ENCODE measurements at places on chromosomes 16 and 17. TPM values are rescaled to one million over a fixed set of nuclear protein-coding genes. Genes with fewer than 3 reads are reported as not detected.

DNA sequence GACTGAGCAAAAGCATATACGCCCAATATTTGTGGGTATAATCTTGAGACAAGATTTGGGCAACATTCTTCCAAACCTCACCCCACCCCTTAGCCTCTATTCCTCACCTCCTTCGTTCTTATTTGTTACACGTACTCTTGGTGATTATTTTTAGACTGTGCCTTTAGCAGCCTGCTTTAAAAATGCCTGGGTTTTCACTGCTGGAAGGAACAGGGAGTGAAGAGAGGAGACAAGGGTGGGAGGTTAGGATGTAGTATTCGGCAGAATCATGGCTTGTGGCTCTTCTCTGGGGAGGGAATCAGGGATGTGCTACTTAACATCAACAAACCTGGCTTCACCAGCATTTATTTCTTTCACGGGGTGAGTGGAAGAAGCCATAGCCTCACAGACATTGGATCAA is 11.6 kb downstream of the ALKBH5 start:
- H3K4me3 ChIP-seq, result no peak overlapping the region
- H3K36me3 ChIP-seq, result peaks cover 67% of the 10 kb centered on the region
- no peaks in the 10 kb centered on the region for H3K27me3 ChIP-seq
- no peak for DNase-seq

DNA sequence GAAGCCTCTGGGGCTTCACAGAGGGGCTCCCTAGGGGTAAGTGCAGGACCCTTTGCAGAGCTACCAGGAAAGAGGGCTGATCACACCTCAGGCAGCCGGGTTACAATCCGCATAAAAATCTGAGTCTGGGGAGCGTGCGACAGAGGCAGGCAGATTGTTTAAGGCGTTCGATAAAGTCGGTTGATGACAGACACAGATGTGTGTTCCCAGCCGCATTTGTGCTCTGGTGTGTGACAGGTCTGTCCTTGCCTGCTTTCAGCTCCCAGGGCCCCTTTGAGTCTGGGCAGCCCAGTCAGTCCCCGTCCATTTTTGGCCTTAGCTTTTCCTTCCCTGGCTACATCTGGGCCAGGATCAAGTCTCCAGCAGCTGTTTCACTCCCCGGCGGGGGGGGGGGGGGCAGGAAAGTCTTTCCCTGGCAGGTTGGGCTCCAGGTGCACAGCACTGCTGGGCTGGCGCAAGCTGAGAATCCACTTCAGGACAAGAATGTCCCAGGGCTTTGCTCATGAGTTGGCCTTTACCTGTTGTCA is 1.3 kb upstream of the ZACN start:
- H3K27me3 ChIP-seq, result no peaks in the 10 kb centered on the region
- H3K4me1 ChIP-seq, result no peaks in the 10 kb centered on the region
- DNase-seq, result no peak
- H3K4me3 ChIP-seq, result no peak overlapping the region
- H3K27ac ChIP-seq, result no peak overlapping the region

Gene MYCBPAP
- total RNA-seq, result 1.2 TPM

- H3K27ac ChIP-seq, result peak overlapping the region; percentile 93
- no peaks in the 10 kb centered on the region for H3K27me3 ChIP-seq
- H3K4me1 ChIP-seq, result no peaks in the 10 kb centered on the region
- H3K36me3 ChIP-seq, result no peaks in the 10 kb centered on the region
- no peak overlapping the region for H3K4me3 ChIP-seq
- no peak for DNase-seq
Measured at GRCh38 chr16:84829168-84829965, 9.6 kb downstream of the CRISPLD2 start.

- H3K27me3 ChIP-seq, result peaks cover 9% of the 10 kb centered on the region
Measured at GRCh38 chr16:88378401-88378800, 4.4 kb upstream of the ZNF469 start.

DNA sequence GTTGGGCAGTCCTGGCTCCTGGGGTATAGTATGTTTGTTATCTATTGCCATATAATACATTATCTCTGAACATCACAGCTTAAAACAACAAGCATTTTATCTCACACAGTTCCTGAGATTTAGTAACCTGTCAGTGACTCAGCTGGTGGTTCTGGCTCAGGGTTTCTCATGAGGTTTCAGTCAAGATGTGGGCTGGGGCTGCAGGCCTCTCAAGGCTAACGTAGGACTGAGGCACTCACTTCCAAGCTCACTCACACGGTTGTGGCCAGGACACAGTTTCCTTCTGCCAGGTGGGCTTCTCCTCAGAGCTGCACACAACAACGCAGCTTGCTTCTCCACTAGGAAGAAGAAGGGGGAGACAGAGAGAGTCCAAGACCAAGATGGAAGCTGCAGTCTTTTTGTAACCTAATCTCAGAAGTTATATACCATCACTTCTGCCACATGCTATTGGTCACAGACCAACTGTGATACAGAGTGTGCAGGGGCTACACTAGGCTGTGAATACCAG is 10.3 kb upstream of the MED13 start:
- H3K4me3 ChIP-seq, result no peak overlapping the region
- DNase-seq, result no peak

DNA sequence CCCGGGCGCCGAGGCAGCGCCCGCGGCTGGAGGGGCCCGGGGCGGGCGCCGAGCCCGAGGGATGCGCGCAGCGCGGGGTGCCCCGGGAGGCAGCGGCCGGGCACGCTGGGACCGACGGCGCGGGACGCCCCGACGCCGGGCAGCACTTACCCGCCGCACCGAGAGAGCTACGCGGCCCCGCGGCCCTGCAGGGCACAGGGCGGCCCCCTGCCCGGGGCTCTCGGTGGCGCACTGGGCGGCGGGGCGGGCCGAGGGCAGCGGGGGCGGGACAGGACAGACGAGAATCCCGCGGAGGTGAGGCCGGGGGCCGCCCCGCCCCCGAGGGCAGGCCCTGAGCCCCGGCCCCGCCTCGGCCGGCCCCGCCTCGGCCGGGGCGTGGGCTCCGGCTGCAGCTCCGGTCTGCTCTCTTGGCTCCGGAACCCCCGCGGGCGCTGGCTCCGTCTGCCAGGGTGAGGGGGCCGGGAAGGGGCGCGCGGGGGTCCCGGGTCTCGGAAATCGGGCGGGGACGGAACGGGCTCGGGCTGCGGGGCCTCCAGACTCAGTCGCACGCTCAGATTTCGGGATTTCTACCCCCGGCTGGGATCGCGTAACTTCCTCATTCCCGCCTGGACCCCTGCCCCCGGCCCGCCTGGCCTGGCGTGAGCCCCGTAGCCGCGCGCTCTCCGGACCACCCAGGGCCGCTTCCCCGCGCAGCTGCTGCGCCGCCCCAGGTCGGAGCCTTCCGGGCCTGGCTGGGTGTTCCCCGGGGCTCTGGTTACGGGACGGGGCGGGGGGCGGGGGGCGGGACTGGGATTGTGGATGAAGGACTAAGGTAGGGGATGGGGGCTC is at the start of gene PLD2:
PLD2 (plus strand) TSS at position 376 of the 828 bp plus-strand sequence. CDS start 621 bp downstream, outside the sequence.
- peaks cover 33% of the 10 kb centered on the region for H3K36me3 ChIP-seq
- peak; percentile 57 for DNase-seq
- H3K27ac ChIP-seq, result peak within 1 kb of the TSS; percentile 61
- H3K27me3 ChIP-seq, result no peaks in the 10 kb centered on the region
- H3K4me1 ChIP-seq, result no peaks in the 10 kb centered on the region
- H3K4me3 ChIP-seq, result peak within 1 kb of the TSS; percentile 82

DNA sequence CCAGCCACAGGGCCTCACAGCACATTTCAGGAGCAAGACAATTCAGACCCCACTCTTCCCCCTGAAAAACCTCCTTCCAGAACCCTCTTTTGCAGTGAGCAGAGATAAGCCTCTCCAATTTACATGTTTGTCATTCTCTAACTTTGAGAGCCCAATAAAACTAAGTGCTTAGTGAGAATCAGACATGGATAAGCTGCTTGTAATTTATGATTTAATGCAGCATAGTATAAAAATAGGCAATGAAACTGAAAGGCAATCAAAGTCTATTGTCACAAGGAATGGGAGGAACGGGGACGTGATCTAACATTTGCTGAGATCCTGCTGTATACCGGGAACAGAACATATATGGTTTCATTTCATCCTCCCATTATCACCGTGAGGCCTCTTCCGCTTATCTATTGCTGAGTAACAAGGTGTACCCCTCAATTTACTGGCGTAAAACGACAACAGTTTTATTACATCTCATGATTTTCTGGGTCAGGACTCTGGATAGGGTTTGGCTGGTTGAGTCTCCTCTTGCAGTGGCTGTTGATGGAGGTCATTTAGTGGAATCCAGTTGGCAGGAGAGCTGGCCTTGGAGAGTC is 597.4 kb downstream of the MAF start:
- no peaks in the 10 kb centered on the region for H3K36me3 ChIP-seq
- no peaks in the 10 kb centered on the region for H3K27me3 ChIP-seq

DNA sequence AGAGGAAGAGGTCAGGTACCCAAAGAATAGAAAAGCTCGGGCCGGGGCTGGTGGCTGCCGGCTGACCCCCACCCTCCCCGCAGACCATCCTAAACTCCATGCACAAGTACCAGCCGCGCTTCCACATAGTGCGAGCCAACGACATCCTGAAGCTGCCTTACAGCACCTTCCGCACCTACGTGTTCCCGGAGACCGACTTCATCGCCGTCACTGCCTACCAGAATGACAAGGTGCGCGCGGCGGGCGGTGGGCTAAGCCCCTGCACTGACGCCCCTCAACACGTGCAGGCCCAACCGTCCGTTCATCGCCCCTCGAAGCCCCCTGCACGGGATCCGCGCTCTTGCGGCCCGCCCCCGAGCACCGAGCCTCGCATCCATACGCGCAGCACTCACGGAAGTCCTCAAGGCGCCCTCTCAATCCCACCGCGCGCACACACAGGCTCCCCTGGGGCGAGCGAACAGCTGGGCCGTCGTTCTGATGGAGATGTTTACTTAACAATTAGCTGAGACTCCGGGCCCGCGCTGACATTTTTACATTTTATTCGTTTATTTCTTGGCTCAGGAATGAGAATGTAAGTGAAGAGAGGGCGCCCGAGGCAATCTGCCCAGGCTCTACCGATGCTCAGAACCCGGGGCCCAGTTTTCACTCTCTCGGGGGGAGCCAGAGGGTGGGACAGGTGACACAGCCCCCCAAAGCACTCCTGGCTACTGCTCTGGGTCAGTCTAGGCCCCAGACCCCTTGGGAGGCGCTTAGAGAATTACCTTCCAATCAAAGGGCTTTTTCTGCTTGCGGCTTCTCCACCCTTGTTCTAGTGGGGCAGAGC is 3.5 kb downstream of the TBX2 start:
- peak overlapping the region; percentile 25 for H3K4me3 ChIP-seq
- peaks cover 57% of the 10 kb centered on the region for H3K27me3 ChIP-seq
- H3K4me1 ChIP-seq, result peaks cover 80% of the 10 kb centered on the region
- peak overlapping the region; percentile 19 for H3K27ac ChIP-seq
- no peaks in the 10 kb centered on the region for H3K36me3 ChIP-seq

DNA sequence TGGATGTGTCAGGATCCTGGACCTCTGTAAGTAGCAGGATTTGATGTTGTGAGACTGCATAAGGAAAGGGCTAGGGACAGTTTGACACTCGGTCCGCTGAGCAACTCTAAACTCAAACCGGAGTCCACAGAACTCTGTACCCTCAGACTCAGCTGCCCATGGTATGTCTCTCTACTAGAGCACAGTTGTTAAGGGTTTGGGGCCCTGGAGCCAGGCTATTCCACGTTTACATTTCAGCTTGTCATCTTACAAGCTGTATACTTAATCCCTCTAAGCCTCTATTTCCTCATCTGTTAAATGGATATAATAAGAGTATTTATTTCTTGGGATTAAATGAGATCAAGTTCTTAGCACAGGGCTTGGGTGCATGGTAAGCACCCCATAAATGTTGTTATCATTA is 27.9 kb downstream of the HOXB1 start:
- no peaks in the 10 kb centered on the region for H3K36me3 ChIP-seq
- H3K27ac ChIP-seq, result no peak overlapping the region
- H3K4me1 ChIP-seq, result no peaks in the 10 kb centered on the region
- DNase-seq, result no peak

DNA sequence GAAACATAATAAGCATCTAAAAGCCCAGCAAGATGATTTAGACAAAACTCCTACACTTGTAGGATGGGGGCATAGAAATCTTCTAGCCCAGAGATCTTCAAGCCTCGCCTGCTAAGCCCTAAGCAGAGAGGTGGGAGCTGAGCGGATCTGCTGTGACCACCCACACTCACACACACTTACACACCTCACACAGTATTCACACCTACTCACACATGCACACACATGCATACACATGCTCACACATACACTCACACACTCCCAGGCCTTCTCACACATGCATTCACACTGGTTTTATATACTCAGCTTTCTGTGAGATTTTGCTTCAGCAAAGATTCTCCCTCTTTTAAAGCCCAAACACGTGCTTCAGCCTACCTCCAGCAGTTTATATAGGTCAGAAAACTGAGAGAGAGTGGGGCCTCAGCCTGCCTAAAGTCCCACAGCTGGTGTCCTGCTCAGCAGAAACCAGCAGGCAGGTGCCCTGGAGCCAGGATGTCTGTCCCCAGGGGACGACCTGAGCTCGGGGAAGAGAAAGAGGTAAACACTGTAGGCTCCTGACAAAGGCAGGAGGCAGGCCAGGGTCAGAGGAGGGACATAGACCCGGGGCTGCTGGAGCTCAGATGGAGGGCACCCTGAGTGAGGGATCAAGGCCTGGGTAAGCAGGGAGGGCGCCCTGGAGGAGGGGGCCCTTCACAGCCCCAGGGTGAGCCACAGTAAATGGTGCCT is 12.0 kb upstream of the KRT19 start:
- no peak overlapping the region for H3K27ac ChIP-seq
- H3K4me1 ChIP-seq, result peaks cover 3% of the 10 kb centered on the region
- no peak for DNase-seq

DNA sequence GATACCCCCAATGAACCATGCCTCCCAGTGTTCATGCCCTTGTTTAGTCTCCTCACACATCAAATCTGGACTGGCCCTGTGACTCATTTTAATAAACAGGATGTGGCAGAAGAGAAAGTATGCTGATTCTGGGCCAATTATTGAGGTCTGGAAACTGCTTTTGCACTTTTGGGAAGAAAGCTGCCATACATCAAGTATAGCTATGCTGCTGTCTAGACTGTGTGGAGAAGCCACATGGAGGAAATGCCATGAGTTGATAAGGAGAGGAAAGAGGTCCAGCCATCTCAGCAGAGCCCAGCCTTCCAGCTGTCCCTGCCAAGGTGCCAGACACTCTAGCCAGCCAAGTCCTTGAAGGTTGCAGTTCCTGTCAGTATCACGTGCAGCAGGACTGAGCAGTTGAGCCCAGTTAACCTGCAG is 16.7 kb downstream of the RPRML start:
- no peak overlapping the region for H3K4me3 ChIP-seq
- no peaks in the 10 kb centered on the region for H3K27me3 ChIP-seq
- no peak overlapping the region for H3K27ac ChIP-seq
- no peaks in the 10 kb centered on the region for H3K36me3 ChIP-seq

GRCh38 chr17:34378664-34379101 is 15.7 kb upstream of the CCL1 start:
- DNase-seq, result no peak
- no peak overlapping the region for H3K4me3 ChIP-seq
- H3K36me3 ChIP-seq, result no peaks in the 10 kb centered on the region
- peaks cover 2% of the 10 kb centered on the region for H3K27me3 ChIP-seq

Data from tibial nerve (tissue), 4 donors.